ENCODE measurements at places on chromosomes 12 and 14.

- no peak for DNase-seq
These were observed 5.6 kb downstream of the REM2 start for GRCh38 chr14:22888662-22889061.

GRCh38 chr14:37202812-37203211 lies 5.1 kb downstream of the MIPOL1 start:
- no peak for DNase-seq

DNA sequence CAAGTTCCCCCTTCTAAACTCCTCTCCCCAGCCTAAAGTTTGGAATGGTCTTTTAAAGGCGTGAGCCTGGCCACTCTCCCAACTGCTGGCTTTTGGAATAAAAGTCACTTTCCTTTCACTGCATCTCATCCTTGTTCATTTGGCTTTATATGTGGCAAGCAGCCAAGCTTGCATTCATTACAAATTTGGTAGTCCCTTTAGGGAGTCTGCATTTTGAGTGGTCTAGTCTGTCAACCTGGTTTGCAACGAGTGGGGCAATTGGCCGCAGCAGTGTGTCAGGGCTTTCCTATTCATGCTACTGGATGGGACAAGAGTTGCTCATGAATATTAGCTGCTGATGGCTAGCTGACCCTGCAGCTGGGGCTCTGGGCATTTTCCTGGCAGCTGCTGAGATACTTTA lies 57.0 kb downstream of the CATSPERB start:
- DNase-seq, result no peak

GRCh38 chr12:39638178-39638577 lies 18.6 kb upstream of the ABCD2 start:
- DNase-seq, result no peak

DNA sequence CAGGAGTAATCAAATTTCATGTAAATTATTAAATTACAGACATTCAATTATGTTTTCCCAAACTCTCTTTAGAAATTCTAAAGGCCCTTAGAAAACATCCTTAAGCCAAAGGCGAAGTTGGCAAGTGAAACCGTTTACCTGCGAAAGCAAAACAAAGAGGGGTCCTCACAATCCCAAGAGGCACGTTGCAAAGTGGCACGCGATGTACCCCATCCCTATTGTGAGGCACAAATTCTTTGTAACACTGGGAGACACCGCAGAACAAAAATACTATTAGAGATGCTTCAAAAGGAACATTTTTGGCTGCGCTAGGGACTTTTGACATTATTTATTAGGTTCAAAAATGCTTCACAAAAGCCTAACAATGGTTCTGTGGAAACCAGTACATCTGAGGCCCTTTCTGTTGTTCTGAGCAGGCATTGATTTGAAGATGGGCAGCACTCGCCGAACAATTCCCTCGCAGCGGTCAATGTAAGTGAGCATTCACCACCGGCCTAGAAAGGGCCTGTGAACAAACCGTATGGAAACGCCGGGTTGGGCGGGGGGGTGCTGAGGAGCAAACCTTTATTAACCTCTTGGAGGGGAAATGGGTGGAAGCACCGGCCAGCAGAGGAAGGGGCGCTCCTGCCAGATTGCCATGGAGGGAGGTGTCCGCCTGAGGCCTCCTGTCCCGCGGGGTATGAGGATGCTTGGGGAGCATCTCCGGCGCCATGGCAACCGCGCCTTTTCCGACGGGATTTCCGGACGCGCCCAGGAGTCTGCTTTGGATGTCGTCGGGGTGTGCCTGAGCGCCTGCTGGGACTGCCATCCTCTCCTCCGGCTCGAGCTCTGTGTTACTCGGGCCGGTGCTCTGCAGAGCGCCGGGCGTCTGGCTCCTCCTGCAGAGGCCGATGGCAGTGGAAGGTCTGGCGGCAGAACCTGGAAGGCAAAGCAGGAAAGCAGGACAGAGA lies 193.9 kb downstream of the C12orf42 start:
- DNase-seq, result no peak
